ENCODE measurements at places on chromosomes 3 and 15.

GRCh38 chr3:59813148-59813538 is 763.3 kb upstream of the CFAP20DC start:
- no peak for DNase-seq

- DNase-seq: no peak
Measured at GRCh38 chr3:111415018-111415417, 127.0 kb upstream of the CD96 start.

DNA sequence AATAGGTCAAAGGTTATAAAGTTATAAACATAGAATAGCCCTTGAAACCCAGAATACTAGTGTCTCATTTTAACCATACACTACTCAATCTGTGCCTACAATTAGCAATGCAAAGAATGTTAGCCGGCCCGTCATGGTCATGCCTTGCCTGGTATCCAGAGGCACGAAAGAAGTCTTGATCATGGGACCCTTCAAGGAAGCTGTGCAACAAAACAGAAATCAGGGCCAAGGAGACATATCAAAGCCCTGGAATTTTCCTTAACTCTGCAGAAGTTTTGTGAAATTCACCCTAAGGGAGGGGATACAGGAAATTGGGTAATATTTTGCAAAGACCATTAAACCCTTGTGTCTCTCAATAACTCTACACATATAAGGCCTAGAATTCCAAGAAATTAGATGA is 482.4 kb downstream of the ROBO1 start:
- no peak for DNase-seq

DNA sequence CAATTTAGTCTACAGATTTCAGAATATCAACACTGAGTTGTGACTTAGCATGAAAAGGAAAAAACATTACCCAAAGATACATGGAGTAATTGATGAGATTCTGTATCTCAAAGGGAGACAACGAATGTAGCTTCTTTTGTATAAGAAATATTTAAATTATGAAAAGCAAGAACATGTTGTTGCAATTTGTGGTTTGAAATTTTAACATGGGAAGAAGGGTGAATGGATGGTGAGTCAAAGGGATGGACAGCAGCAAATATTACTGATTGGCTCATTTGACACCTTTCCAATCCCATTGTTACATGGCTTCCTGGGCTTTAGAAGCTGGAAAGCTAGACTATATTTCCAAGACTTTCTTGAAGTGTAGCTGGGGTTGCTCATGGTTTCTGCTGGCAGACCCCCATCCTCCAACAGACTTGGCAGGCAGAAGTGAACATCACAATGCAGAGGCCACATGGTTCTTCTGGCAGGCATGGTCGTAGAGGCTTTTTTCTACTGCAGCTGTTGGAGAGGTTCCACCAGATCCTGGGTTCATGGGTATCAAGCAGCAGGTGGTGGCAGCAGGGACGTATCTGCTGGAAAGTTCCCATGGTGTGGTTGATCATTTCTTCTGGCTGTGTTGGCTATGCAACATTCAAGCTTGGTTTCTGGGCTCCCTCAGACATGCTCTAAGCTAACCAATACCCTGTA is 47.2 kb upstream of the KPNA4 start:
- no peak for DNase-seq

All from bone marrow (tissue), 2 donors.